ENCODE measurements at places on chromosomes 5 and 9. TPM values are rescaled to one million over a fixed set of nuclear protein-coding genes. Genes with fewer than 3 reads are reported as not detected.
A peak's percentile ranks its signal among the peaks of the same experiment; 100 is the strongest.

- H3K4me1 ChIP-seq, result no peaks in the 10 kb centered on the region
- no peaks in the 10 kb centered on the region for H3K27me3 ChIP-seq
- H3K36me3 ChIP-seq, result no peaks in the 10 kb centered on the region
- H3K27ac ChIP-seq, result no peak overlapping the region
- DNase-seq, result no peak
Observed at GRCh38 chr9:72312386-72312987, 52.5 kb downstream of the ZFAND5 start.

The MGAT1 gene
- total RNA-seq, result 125 TPM

The GABBR2 gene
- total RNA-seq, result not detected

- H3K4me3 ChIP-seq, result no peak overlapping the region
- H3K27me3 ChIP-seq, result no peaks in the 10 kb centered on the region
- no peaks in the 10 kb centered on the region for H3K4me1 ChIP-seq
- peaks cover 30% of the 10 kb centered on the region for H3K36me3 ChIP-seq
- no peak overlapping the region for H3K27ac ChIP-seq
- no peak for DNase-seq
Observed at GRCh38 chr9:128634651-128635262, 21.9 kb downstream of the DYNC2I2 start.

- no peaks in the 10 kb centered on the region for H3K27me3 ChIP-seq
- peaks cover 39% of the 10 kb centered on the region for H3K36me3 ChIP-seq
- no peak overlapping the region for H3K4me3 ChIP-seq
- no peak overlapping the region for H3K27ac ChIP-seq
- DNase-seq, result no peak
Observed at GRCh38 chr9:7075154-7075553, 317.4 kb downstream of the KDM4C start.

- H3K4me3 ChIP-seq, result peak overlapping the region; percentile 94
- peak overlapping the region; percentile 89 for H3K27ac ChIP-seq
- H3K27me3 ChIP-seq, result no peaks in the 10 kb centered on the region
- H3K4me1 ChIP-seq, result peaks cover 29% of the 10 kb centered on the region
Observed at GRCh38 chr5:134758176-134758503, 439 bp upstream of the DDX46 start.

DNA sequence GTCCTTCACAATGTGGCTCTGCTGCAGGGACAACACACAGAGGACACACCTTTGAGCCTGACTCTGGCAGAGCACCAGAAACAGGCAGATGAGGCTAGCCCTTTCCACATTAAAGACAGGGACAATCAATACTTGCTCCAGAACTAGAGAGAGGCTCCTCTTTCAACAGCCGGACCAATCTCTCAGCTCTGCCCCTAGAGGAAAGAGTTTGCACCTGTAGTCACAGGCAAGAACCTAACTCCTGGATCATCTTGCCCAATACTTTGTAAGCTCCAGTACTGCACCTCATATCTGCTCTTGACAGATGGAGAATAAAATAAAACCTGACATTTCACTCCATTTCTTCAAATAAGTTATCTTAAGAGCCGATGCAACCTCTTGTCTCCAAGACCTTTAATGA, 52.1 kb downstream of the EPB41L4A start:
- no peak overlapping the region for H3K27ac ChIP-seq
- no peak for DNase-seq
- no peaks in the 10 kb centered on the region for H3K36me3 ChIP-seq
- no peaks in the 10 kb centered on the region for H3K4me1 ChIP-seq

GRCh38 chr5:154178661-154179060, 11.9 kb upstream of the GALNT10 start:
- H3K27me3 ChIP-seq, result peaks cover 7% of the 10 kb centered on the region
- no peak overlapping the region for H3K27ac ChIP-seq
- H3K4me1 ChIP-seq, result no peaks in the 10 kb centered on the region
- no peak for DNase-seq

DNA sequence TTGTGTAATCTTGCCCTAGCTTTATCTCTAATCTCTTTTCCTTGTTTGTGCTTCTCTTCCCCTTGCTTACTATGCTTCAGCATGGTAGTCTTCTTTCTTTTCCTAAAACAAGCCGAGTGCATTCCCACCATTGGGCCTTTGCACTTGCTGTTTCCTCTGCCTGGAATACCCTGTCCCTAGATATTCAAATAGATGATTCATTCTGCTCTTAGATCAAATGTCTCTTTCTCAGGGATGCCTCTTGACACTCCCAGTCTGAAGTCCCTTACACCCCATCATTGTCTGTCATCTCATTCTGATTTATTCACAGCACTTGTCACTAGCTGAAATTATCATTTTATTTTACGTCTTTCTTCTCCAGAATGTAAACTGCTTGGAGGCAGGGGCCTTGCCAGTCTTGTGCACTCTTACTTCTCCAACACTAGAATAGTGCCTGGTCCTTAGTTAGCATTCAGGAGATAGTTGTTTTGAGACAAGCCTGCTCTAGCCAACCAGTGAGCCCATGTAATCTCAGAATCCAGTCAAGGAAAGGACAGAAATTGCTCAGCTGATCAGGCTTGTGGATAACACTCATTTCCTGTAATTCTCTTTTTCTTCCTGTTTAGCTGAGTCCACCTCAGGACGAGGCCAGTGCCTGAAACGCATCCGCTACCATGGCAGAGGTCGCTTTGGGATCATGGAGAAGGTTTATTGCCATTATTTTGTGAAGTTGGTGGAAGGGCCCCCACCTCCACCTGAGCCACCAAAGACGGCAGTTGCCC, 25.4 kb downstream of the MRPL22 start:
- no peaks in the 10 kb centered on the region for H3K27me3 ChIP-seq
- no peak overlapping the region for H3K27ac ChIP-seq
- no peaks in the 10 kb centered on the region for H3K4me1 ChIP-seq
- peaks cover 24% of the 10 kb centered on the region for H3K36me3 ChIP-seq
- no peak overlapping the region for H3K4me3 ChIP-seq
- DNase-seq, result no peak

The LECT2 gene
- total RNA-seq, result not detected

The ZNF366 gene
- total RNA-seq, result not detected

DNA sequence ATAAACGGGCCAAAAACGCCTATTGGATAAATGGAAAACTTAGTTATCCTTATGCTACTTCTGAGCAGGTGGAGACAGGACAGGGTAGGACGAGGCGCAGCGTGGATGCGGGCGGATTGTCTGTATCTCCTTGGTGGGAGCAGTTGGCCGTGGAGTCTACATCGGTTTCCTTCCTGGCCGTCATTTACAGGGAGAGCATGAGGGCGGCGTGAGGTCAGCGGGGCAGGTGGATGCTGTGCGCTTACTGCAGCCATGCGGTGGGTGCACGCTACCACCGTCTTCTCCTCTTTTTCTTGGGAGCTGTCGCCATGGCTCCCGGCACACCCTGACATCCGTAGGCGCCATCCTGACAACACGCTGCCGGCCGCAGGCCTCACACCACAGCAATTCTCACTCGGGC, 121.3 kb downstream of the ADAMTS2 start:
- DNase-seq, result no peak
- H3K27me3 ChIP-seq, result no peaks in the 10 kb centered on the region
- no peak overlapping the region for H3K27ac ChIP-seq

DNA sequence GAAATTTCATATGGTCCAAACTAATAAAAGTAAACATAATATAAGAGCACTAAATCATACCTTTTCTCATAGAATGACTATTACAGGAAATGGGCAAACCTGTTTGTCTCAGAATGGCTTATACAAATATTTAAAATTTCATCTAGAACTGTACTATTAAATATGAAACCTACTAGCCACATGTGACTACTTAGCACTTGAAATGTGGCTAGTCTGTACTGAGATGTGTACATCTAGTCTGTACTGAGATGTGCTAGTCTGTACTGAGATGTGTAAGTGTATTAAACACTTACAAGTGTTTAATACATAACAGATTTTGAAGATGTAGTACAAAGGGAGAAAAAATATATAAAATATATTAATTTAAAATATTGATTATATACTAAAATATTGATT, 22.4 kb downstream of the ABITRAM start:
- no peaks in the 10 kb centered on the region for H3K36me3 ChIP-seq
- peaks cover 2% of the 10 kb centered on the region for H3K4me1 ChIP-seq
- no peak overlapping the region for H3K4me3 ChIP-seq
- H3K27ac ChIP-seq, result no peak overlapping the region
- no peak for DNase-seq

The EIF4EBP3 gene
- total RNA-seq, result 17.3 TPM

GRCh38 chr9:18255158-18255629, 218.8 kb upstream of the ADAMTSL1 start:
- H3K27me3 ChIP-seq, result peaks cover 18% of the 10 kb centered on the region
- no peak overlapping the region for H3K27ac ChIP-seq

- peaks cover 47% of the 10 kb centered on the region for H3K27me3 ChIP-seq
- no peak overlapping the region for H3K4me3 ChIP-seq
- DNase-seq, result no peak
Observed at GRCh38 chr5:73624888-73625287, 1.1 kb upstream of the ARHGEF28 start.

DNA sequence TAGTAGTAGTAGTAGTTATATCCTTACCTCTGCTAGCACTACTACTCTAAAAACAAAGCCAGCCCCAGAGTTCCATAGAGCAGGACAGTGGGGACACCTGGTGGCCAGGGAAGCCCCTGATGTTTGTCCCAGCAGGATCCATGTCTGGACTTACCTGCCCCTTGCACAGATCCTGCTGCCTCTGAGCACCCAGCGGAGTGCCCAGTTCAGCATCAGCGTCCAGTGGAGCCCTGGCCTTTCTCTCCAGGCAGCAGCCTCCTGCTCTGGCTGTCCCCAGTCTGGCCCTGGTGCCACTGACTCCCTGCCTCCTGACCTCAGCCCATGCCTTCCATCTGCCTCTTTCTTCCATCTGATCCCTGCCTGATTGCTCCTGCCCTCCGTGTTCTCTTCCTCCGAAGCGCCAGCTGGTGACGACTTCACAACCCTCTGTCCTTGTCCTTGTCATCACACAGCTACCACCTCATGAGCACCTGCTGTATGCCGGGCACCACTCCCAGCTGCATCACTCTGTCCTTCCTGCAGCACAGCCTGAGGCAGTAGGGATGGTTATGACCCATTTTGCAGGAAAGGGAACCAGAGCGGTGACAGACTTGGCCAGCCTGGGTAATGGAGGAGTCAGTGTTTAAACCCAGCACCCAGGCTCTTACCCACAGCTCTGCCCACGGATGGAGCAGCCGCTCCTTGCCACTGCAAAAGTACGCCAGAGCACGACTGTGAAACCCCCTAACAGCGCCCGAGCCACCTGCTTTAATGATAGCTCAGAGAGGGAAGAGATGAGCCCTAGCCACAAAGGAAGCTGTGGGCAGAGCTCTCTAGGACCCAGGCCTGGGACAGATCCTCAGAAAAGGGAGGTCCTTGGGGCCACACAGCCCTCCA, 11.5 kb downstream of the SARDH start:
- no peaks in the 10 kb centered on the region for H3K27me3 ChIP-seq
- no peak overlapping the region for H3K4me3 ChIP-seq
- H3K4me1 ChIP-seq, result peaks cover 12% of the 10 kb centered on the region

- H3K4me1 ChIP-seq, result peaks cover 13% of the 10 kb centered on the region
- no peaks in the 10 kb centered on the region for H3K36me3 ChIP-seq
- H3K27ac ChIP-seq, result no peak overlapping the region
- H3K4me3 ChIP-seq, result no peak overlapping the region
Observed at GRCh38 chr5:77208507-77209163, 1.8 kb upstream of the PDE8B start.

GRCh38 chr9:90846770-90847419, 45.3 kb downstream of the SYK start:
- no peak overlapping the region for H3K27ac ChIP-seq
- H3K27me3 ChIP-seq, result no peaks in the 10 kb centered on the region
- no peak overlapping the region for H3K4me3 ChIP-seq
- H3K36me3 ChIP-seq, result no peaks in the 10 kb centered on the region
- no peaks in the 10 kb centered on the region for H3K4me1 ChIP-seq

DNA sequence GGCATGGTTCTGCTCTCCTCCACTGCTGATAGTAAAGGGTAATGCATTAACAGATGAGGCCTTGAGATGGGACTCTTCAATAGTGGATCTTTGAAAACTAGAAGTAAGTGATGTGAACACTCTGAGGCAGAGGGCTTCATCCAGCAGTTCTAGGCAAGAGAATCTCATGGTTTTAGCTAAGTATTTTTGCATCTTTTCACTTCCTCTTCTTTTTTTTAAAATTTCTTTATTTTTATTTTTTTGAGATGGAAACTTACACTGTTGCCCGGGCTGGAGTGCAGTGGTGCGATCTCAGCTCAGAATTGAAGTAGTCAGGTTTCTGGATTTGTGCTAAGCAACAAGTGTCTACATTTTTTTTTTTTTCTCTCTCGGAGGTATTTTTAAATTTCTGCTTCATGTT, 101.9 kb downstream of the MTRR start:
- H3K27me3 ChIP-seq, result peaks cover 13% of the 10 kb centered on the region
- H3K4me3 ChIP-seq, result no peak overlapping the region
- no peaks in the 10 kb centered on the region for H3K4me1 ChIP-seq
- no peaks in the 10 kb centered on the region for H3K36me3 ChIP-seq

The C9orf40 gene
- total RNA-seq, result 14.0 TPM

GRCh38 chr5:172988276-172988675, 4.7 kb downstream of the ATP6V0E1 start:
- no peak overlapping the region for H3K27ac ChIP-seq
- peaks cover 47% of the 10 kb centered on the region for H3K4me1 ChIP-seq
- no peak overlapping the region for H3K4me3 ChIP-seq

DNA sequence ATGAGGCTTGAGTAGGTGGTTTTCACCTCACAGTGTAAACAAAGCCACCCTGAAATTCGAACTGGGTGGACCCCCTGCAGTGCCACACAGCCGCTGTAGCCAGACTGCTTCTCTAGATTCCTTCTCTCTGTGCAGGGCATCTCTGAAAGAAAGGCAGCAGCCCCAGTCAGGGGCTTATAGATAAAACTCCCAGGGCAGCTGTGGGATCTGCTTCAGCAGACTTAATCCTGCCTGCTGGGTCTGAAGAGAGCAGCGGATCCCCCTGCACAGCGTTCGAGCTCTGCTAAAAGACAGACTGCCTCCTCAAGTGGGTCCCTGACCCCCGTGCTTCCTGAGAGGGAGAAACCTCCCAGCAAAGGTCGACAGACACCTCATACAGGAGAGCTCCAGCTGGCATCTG, 71.4 kb downstream of the CARTPT start:
- peaks cover 8% of the 10 kb centered on the region for H3K36me3 ChIP-seq
- DNase-seq, result no peak
- H3K27ac ChIP-seq, result no peak overlapping the region
- no peaks in the 10 kb centered on the region for H3K4me1 ChIP-seq
- H3K27me3 ChIP-seq, result peaks cover 10% of the 10 kb centered on the region

The PTGR1 gene
- 3.9 TPM for total RNA-seq

GRCh38 chr9:613771-614347, 227.6 kb upstream of the DMRT1 start:
- H3K4me1 ChIP-seq, result peaks cover 4% of the 10 kb centered on the region
- H3K27me3 ChIP-seq, result no peaks in the 10 kb centered on the region
- no peaks in the 10 kb centered on the region for H3K36me3 ChIP-seq
- no peak overlapping the region for H3K4me3 ChIP-seq
- peak; percentile 77 for DNase-seq
- H3K27ac ChIP-seq, result no peak overlapping the region
